ENCODE measurements at places on chromosomes 16 and 17.

GRCh38 chr16:49464877-49465504, 91.4 kb downstream of the C16orf78 start:
- DNase-seq = no peak

DNA sequence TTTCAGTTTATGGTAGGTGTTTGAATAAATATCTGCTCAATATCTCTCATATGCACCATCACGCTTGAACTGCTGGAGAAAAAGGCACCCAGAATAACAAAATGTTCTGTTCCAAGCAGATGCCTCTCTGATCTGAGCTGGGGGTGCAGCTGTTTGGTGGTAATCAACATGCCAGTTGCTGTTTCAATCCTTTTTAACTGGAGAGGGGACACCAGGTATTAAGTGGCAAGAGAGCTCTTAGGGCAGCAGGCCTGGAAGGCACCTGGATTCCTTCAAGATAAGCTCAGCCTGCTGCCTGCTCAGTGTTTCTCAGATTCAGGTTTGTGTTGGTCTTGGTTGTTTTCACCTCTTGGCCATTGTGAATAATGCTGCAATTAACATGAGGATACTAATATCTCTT, 27.2 kb upstream of the VAT1L start:
- DNase-seq = peak; percentile 5

GRCh38 chr16:25060920-25061319, 45.8 kb upstream of the ARHGAP17 start:
- DNase-seq = no peak

DNA sequence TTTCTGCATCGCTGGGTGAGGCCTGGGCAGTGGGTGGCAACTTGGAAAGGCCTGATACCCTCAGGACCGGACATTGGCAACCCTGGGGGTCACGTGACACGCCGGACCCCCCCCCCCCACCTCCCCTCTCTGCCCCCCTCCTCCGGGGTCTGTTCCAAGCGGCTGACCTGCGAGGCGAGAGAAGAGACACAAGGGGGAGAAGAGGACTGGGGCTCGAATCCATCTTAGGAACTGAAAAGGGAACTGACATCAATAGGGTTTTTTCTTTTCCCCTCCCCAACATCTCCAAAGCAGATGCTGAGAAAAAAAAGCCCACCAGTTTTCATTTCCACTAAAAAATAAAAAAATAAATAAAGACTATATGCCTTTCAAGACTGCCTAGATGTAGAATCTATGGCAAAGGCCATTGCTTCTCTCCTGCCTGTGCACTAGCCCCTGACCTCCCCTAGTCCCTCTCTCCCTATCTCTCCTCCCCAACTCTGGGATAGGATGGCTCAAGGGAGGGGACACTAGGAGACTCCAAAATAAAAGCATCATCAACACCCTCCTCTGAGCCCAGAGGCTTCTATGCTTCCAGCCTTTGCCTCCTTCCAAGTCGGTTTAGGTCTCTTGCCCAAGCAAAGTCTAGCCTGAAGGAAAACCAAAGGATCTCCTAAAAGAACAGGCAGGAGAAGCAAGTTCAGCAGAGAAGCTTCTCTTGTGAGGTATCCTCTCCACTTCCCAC, 7.7 kb upstream of the HOXB2 start:
- DNase-seq = no peak

- DNase-seq = no peak
Observed at GRCh38 chr16:1493746-1494094, 560 bp downstream of the TELO2 start.

GRCh38 chr17:35073991-35074627, 10.6 kb upstream of the RFFL start:
- DNase-seq = no peak

DNA sequence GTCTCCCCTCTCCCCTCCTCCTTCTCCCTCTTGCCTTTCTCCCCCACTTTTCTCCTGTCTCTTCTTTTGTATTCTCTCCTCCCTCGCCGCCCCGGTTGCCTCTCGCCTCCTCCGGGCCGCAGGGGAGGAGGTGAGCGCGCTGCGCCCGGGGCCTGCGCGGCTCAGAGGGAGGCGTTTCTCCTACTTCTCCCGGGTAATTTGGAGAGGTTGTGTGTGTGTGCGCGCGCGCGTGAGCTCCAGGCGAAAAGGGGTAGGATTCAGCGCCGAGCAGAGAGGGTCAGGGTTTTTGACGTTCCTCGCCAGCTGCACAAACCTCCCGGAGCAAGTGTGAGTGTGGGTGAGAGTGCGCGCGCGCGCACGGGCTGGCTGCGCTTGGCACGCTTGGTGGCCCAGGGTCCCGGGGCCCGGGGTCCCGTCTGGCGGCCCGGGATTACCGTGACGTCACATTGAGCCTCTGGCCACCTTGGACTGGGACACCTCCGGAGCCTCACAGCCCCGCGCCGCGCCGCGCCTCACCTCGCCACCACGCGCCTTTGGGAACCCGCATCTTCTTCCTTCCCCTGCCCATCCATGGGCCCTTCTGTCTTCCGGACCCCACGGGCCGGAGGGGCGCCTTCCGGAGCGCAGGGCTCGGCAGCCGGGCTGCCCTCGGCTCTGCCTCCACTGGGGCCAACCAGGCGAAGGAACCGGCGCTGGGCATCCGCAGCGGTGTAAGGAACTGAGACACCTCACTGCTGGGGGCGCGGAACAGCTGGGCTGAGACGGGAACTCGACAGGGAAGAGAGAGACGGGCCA, 479 bp downstream of the IRX6 start:
- no peak for DNase-seq

DNA sequence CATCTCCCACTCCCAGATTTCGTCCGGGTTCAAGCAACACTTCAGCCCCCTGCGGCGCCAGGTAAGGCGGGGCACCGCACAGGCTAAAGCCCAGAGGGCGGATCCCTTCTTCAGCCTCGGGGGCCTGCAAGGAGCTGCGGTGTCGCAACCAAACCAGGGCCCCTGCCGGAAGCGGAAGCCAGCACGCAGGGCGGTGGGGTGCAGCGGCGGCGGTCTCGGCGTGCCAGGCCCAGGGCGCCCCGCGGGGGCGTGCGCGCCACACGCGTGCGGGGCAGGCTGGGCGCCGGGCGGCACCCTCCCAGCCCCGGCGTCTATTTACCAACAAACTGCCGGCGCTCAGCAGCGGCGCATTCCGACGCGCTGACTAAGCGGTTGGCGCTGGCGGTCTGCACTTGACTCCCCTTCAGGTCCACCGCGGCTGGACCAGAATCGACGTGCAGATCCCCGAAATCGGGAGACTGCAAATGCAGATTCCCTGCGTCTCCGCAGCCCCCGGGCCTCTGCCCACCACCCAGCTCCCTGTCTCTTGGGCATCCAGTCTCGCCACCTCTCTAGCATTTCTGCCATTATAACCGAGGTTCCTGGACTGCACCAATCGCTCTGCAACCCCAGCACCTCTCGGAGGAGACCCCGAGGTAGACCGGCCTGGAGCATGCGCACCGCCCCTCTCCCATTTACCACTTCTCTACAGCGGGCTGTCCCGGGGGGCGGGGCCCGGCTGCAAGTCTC, 421 bp upstream of the DLX4 start:
- DNase-seq = peak; percentile 89

GRCh38 chr16:53159781-53160436, 105.1 kb downstream of the CHD9 start:
- peak; percentile 29 for DNase-seq

DNA sequence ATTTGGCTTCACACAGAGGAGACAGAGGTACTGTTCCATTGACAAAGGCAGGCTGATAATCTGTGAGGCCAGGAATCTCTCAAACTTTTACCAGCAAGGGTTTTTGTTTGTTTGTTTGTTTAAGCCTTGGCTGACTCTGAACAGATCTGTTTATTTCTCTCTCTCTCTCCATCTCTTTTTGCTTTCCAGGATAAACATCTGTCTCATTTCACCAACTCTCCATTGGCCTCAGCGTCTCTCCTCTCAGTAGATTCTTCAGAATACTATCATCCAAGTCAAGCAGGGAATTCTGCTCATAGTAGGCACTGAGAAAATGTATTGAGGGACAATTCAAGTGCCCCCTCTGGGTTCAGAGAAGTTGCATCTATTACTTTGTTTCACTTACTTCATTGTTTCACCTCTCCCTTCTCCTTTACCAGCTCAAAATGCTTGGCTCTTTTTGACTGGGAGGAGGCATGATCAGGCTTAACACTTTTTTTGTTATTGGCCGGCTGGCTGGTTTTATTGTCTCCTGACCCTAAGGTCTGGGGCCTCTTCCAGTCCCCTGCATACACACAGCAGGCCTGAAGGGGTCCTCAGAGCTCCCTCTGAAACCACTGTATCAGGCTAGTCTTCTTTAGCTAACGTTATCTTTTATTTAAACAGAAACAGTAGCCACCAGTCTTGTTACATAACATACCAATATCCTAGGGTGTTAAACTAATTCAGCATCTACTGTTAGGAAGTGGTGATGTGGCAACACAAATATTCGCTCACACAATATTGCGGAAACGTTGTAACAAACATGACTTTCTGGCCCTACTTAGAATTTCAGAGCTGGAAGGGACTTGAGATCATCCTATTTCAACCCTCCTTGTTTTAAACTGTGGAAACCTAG, 2.0 kb upstream of the YPEL2 start:
- peak; percentile 39 for DNase-seq

DNA sequence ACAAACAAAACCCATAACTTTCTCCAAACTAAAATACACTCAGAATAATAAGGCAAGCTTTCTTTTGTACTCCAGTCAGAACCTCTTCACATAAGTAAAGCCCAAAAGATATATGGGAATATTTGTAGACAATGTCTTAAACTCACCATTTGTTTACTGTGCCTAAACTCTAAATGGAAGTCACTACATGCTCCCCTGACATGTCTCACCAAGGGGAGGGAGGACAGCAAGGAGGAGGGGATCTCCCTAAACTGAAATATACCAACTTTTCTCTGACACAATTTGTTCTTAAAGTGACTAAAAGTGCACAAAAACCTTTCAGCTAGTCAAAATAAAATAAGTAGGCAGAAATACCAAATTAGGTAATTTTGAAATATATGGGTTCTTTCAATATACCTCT, 38.5 kb downstream of the GRB7 start:
- no peak for DNase-seq

DNA sequence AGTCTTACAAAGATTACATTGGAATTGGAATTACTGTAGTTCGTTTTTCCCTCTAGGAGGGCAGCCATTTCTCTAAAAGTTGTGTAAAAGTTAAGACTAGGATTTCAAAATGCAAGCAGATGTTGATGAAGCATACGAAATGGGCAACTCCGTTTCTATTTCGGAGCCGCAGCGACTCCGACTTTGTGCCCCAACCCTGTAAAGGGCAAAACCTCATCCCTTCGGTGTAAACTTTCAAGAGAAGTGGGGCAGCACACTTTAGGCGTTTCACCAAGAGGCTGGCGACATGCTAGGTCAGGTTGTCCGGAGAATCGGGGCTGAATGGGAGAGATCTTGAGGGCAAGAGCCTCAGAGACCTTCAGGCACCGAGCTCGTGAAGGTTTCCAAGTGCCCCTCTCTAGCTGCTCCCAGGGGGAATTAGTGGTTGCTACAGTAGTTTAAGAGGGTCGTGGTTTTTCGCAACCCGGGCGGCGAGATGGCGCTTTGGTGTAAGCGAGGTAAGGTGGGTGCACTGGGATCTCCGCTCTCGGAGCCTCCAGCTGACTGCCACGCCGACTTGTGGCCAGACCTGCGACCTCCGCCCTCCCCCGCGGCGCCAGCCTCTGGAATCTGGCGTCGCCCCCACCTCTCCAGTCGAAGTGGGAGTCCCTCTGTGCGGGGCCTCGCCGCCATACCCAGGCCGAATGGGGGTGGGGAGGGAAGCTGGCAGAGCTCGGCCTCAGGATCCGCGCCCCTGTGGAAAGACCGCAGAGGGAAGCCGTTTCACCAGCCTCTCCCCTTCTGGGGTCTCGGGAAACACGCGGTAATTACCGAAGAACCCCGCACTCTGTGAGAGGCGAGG, 1.0 kb upstream of the HEXIM2 start:
- peak; percentile 70 for DNase-seq

DNA sequence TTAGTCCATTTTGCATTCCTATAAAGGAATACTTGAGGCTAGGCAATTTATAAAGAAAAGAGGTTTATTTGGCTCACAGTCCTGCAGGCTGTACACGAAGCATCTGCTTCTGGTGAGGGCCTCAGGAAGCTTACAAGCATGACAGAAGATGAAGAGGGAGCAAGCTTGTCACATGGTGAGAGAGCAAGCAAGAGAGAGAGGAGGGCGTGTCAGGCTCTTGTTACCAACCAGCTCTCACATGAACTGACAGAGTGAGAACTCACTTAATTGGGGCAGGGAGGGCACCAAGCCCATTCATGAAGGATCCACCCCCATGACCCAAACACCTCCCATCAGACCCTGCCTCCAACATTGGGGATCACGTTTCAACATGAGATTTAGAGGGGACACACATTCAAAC, 1.6 kb downstream of the CHCT1 start:
- DNase-seq = no peak

- DNase-seq = peak; percentile 65
Observed at GRCh38 chr17:56913353-56913866, 439 bp downstream of the TRIM25 start.

GRCh38 chr17:1029196-1029921, 32.4 kb downstream of the TIMM22 start:
- no peak for DNase-seq

GRCh38 chr16:11624636-11625607, 38.2 kb upstream of the LITAF start:
- no peak for DNase-seq

- no peak for DNase-seq
Observed at GRCh38 chr16:72856797-72857196, 191.1 kb downstream of the ZFHX3 start.

- no peak for DNase-seq
Observed at GRCh38 chr17:78069695-78070094, 58.9 kb downstream of the TMC6 start.

DNA sequence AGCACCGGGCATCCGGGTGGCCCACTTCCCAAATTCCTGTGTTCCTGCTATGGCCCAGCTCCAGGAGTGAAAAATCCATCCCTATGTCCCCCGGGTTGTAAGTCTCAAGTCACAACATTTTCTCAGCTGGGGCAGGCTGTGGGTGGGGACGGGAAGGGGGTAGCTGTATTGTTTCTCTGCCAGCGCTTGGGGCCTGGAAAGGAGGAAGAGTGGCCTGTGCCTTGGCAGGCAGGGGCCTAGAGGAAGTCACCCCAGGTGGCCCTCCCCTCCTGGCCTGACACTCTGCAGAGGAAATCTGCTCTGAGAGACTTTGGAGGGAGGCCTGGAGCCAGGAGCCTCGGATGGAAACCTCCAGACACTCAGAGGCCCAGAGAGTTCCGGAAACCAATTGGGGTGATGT, 10.6 kb upstream of the SCN4A start:
- DNase-seq = no peak

DNA sequence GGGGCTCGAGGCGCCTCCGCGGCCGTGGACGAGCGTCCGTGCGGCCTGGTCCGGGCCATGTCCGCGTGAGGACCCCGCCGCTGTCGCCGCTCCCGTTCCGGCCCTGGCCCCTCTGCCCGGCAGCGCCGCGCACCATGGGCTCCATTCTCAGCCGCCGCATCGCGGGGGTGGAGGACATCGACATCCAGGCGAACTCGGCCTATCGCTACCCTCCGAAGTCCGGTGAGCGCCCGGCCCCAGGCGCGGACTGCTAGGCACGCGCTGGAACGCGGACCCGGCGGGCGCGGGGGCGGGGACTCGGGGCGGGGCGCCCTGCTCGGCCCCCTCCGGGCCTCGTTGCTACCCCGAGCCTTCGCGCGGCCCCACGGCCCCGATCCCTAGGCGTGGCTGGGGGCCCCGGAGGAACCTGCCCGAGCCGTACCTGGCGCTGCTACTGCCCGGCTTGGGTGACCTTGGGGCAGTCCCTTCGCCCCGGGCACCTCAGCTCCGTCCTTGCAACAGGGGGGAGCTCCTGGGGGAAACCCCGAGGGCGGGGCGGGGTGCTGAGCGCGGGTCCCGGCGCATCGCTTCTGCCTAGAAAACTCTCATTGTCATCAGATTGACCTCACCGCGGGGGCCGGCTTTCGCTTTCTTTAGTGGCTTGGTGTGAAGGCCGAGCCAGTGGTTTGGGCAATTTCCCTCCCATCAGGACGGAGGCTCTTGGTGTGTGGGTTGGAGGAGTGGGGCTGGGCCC, 367 bp downstream of the MGRN1 start:
- no peak for DNase-seq

All from NCI-H2171 treated with DMSO at 0.1 percent for 48 hours (cell line).